SK-N-SH treated with all-trans-retinoic acid at 6 μM for 48 hours (cell line): ENCODE measurements at places on chromosomes 6 and 20.

- ATAC-seq = peak; percentile 27; the same call in 2 of the 3 replicates
Measured at GRCh38 chr6:109979033-109979921, 1.2 kb downstream of the GPR6 start.

DNA sequence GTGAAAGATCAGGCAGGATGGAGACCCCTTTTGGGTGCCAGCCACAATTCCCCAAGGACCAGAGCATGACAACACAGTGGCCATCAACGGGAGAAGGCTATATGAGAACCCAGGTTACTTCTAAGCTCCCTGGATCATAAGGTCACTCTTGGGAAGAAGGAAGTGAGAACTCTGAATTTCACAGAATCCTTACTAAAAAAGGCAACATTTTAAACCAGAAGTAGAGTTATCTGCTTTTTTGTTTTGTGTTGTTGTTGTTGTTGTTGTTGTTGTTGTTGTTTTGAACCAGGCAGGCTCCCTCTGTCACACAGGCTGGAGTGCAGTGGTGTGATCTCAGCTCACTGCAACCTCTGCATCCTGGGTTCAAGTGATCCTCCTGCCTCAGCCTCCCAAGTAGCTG is 107.4 kb upstream of the TNFAIP3 start:
- ATAC-seq = no peak

DNA sequence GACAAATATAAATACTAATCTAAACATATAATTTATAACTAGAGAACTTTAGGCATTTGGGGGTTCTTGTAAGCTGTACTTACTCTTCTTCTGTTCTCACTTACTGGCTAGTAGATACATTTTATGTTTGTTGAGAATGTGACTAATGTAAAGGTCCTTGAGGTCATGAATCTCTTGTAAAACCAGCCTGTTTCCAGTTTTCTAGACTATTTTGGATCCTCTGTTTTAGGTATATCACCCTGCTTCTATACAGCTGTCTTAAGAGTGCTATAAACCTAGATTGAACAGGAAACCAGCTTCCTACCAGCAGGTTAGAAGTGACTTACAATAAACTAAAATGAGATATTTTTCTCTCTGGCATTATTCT is 134.2 kb downstream of the PLCB4 start:
- ATAC-seq = no peak

GRCh38 chr6:167647737-167648470 is 178.8 kb upstream of the AFDN start:
- no peak for ATAC-seq

GRCh38 chr20:875115-875514 is 41.0 kb downstream of the ANGPT4 start:
- no peak for ATAC-seq

DNA sequence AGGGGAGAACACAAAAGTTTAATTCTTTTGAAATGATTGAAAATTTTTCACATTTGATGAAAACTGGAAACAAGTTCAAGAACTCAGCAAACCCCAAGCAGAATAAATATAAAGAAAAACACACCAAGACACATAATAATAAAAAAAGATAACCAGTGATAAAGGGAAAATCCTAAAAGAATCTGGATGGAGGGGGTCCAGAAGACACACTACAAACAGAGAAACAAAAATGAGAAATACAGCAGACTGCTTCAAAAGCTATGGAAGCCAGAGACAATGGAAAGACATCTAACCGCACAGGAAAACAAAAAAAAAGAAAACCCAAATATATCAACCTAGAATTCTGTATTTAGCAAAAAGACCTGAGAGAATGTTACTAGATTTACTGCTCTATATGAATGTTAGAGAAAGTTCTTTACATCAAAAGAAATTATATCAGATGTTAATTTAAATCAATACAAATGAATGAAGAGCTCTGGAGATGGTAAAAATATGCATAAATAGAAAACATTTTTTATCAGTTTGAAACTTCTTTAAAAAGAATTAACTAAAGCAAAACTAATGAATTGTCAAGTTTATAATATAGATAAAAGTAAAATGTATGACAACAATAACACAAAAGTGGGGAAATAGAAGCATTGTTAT is 310.7 kb upstream of the PREP start:
- ATAC-seq = no peak

DNA sequence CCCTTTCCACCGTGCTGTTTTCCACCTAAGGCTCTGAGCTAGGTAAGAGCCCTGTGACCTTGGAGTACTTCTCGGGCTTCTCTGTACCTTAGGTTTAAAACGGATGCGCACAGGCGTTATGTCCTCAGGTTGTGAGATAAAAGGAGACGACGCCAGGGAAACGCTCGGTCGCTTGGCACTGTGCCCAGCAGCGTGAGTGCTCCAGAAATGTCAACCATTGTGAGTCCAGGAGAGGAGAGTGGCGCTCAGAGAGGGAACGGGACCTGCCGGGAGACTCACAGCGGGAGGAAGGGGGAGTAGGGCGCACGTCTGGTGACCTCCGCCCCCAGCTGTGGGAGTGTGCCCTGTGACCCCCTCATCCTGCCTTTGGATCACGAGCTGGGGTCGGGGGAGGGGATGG is 33.8 kb upstream of the SCRT2 start:
- ATAC-seq = no peak

GRCh38 chr6:160088069-160088783 is 33.4 kb upstream of the SLC22A1 start:
- peak; percentile 96 for ATAC-seq
